Mesenteric fat pad (tissue), 1 donor: ENCODE measurements at places on chromosomes 13 and 19. TPM values are rescaled to one million over a fixed set of nuclear protein-coding genes. Genes with fewer than 3 reads are reported as not detected.

ERICH4 gene
- not detected for total RNA-seq

JAK3 gene
- 20.1 TPM for total RNA-seq

PRSS57 gene
- total RNA-seq: not detected

PDX1 gene
- not detected for total RNA-seq

CGB2 gene
- not detected for total RNA-seq

ZNF524 gene
- 19.1 TPM for total RNA-seq

KRTDAP gene
- not detected for total RNA-seq

EVI5L gene
- total RNA-seq: 15.4 TPM

IGFL3 gene
- not detected for total RNA-seq

SIGLEC6 gene
- 0.58 TPM for total RNA-seq

PSG2 gene
- not detected for total RNA-seq

USHBP1 gene
- 11.3 TPM for total RNA-seq

KCNRG gene
- 0.67 TPM for total RNA-seq

APOE gene
- total RNA-seq: 162 TPM

KLK14 gene
- total RNA-seq: not detected

POLRMT gene
- total RNA-seq: 36.9 TPM

SIAH3 gene
- not detected for total RNA-seq

EPS8L1 gene
- total RNA-seq: 0.58 TPM

SGCG gene
- 2.9 TPM for total RNA-seq

OR7C1 gene
- total RNA-seq: not detected

PIH1D1 gene
- 50.2 TPM for total RNA-seq

ENOX1 gene
- total RNA-seq: 8.2 TPM

CASP14 gene
- total RNA-seq: not detected

F10 gene
- 6.6 TPM for total RNA-seq

GTF2F2 gene
- total RNA-seq: 14.8 TPM

EBPL gene
- total RNA-seq: 25.3 TPM

USF2 gene
- total RNA-seq: 110 TPM

ATP8B3 gene
- total RNA-seq: 0.80 TPM

CD22 gene
- 1.3 TPM for total RNA-seq

ACP7 gene
- total RNA-seq: not detected

SUGP1 gene
- 32.9 TPM for total RNA-seq

CDX2 gene
- 0.45 TPM for total RNA-seq

NLRP4 gene
- total RNA-seq: not detected

ANGPTL4 gene
- total RNA-seq: 753 TPM

LHB gene
- not detected for total RNA-seq

SHANK1 gene
- 0.74 TPM for total RNA-seq

ANKRD10 gene
- 115 TPM for total RNA-seq

ZNF98 gene
- 1.6 TPM for total RNA-seq

TMEM38A gene
- total RNA-seq: 2.1 TPM

CYP2A7 gene
- not detected for total RNA-seq

ODAD3 gene
- 0.35 TPM for total RNA-seq

SLC27A5 gene
- 6.5 TPM for total RNA-seq

CACNG6 gene
- total RNA-seq: not detected
